ENCODE measurements at places on chromosomes 11 and 22.

DNA sequence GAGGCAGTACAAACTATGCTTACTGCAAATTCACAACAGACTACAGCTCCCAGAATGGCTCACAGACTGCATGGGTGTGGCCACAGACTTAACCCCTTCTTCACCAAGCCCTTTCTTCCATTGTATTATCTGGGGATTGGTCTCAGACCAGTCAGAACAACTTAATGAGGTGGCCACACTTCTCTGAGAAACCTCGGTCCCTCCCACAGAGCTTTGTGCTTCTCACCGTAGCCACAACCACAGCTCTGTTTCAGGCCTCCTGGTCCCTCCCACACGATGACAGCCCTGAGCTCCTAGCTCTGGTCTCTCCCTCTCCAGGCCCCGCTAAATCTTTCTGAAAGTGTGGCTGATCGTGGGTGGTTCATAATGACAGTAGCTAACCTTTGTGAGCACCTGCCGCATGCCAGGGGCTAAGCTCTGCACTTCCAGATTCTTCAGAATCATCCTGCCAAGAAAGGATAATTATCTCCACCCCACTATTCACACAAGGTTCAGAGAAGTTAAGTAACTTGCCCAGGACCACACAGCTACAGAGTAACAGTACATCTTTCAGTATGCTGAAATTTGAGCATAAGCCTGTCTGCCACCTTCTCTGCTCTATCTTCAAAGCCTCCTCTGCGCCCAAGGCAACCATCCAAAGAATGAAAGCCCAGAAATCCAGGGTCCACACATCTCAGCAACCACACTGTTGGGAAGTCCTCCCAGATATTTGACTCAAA is 5.4 kb downstream of the PDE2A start:
- no peak for DNase-seq

- DNase-seq: no peak
Observed at GRCh38 chr11:112583261-112583893, 322.7 kb upstream of the PLET1 start.

DNA sequence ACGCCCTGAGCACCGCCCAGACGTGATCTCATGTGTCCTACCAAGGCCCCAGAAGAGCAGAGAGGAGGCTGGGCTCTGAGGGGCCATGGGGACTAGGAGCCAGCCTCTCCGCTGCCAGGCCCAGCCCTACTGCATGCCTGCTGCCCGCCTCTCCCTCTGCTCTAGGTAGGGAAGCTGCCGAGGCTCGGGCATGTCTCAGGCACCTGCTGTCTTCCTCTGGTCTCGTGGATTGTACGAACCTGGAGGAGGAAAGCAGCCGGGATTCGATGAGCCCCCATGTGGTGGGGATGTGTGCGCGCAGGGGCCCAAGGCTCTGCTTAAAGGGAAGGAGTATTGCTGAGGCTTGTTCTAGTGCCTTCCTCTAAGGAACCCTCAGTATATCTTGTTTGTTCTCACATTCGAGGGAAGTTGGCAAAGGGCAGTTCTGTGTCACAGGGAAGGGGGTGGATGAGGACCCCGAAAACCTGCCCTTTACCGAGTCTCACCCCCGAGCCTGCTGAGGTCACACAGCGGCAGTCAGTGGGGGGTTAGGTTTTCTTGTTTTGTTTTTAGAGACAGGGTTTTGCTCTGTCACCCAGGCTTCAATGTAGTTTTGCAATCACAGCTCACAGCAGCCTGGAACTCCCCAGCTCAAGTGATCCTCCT is 21.2 kb downstream of the DAGLA start:
- DNase-seq: no peak

GRCh38 chr11:88151709-88152265 is 23.5 kb downstream of the RAB38 start:
- DNase-seq: no peak

DNA sequence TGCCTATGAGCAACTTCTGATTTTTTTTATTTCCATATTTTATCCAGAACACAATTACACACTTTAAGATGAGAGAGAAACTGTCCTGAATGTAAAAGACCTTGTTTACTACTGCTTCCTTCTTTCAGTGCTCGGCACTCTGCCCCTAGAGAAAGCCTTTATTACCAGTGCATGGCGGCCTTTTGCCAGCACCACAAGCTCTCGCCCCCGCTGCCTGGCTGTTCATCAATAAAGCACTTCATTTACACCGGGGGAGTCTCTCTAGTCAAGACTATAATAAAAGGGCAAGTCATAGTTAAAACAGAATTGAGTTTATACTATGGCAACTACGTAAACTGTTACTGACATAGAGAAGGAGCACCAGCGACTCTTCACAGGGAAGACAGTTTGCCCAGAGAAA is 259.5 kb downstream of the CADM1 start:
- no peak for DNase-seq

DNA sequence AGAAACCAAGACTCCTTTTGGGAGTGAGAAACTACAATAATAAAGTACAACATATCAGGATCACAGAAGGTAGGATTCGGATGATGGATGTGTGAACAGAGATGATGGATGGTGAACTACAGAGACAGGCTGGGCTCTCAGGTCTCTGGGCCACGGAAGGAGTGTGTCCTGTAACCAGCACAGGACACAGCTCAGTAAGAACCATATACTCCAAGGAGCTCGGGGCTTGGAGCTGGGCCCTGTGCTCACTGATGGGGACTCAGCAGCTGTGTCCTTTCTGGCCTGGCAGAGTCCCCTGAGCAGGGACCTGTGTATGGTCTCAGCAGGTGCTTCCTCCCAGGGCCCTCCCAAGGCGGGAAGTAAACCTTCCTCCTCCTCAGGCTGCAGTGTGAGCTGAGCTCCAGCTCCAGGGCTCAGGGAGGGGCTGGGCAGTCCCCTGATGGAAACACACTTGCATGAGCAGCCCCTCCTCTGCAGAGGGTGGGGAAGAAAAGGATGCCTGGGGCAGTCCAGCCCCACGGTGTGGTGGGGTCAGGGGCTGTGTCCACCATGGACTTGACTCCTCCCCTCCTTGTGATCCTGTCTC is 39.8 kb upstream of the TOP3B start:
- DNase-seq: no peak

Data from hematopoietic multipotent progenitor cell treated with erythropoietin and hydrocortisone succinate and interleukin-3 and kit ligand, for 8 days (in vitro differentiated cells).